Muscle of leg (tissue), 16 donors: ENCODE measurements at places on chromosomes 7 and 10. TPM values are rescaled to one million over a fixed set of nuclear protein-coding genes. Genes with fewer than 3 reads are reported as not detected.

GRCh38 chr7:78057571-78057970 is 259.0 kb downstream of the PHTF2 start:
- H3K27me3 ChIP-seq, result no peaks in the 10 kb centered on the region
- H3K27ac ChIP-seq, result no peak overlapping the region
- H3K4me1 ChIP-seq, result no peaks in the 10 kb centered on the region
- no peaks in the 10 kb centered on the region for H3K36me3 ChIP-seq
- DNase-seq, result no peak

DNA sequence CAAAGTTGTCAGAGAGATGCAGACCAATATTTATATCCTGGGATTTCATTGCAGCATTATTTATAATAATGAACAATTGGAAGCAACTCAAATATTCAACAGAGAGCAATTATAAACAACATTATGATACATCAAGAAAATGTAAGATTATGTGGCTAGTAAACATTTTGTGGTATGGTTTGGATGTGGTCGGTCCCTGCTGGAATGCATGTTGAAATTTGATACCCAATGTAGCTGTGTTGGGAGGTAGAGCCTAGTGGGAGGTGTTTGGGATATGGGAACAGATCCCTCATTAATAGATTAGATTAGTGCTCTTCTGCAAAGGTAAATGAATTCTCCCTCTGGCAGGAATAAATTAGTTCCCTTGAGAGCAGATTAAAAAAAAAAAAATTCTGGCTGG is 350.9 kb downstream of the ANKRD30A start:
- H3K27me3 ChIP-seq, result no peaks in the 10 kb centered on the region
- H3K4me3 ChIP-seq, result no peak overlapping the region
- H3K27ac ChIP-seq, result no peak overlapping the region
- no peak for DNase-seq
- H3K36me3 ChIP-seq, result no peaks in the 10 kb centered on the region
- no peaks in the 10 kb centered on the region for H3K4me1 ChIP-seq

GRCh38 chr10:70192326-70192968 is 22.1 kb upstream of the SAR1A start:
- H3K27ac ChIP-seq, result peak overlapping the region; percentile 82
- DNase-seq, result peak; percentile 88
- H3K4me3 ChIP-seq, result no peak overlapping the region
- H3K4me1 ChIP-seq, result peaks cover 20% of the 10 kb centered on the region
- H3K27me3 ChIP-seq, result no peaks in the 10 kb centered on the region

DNA sequence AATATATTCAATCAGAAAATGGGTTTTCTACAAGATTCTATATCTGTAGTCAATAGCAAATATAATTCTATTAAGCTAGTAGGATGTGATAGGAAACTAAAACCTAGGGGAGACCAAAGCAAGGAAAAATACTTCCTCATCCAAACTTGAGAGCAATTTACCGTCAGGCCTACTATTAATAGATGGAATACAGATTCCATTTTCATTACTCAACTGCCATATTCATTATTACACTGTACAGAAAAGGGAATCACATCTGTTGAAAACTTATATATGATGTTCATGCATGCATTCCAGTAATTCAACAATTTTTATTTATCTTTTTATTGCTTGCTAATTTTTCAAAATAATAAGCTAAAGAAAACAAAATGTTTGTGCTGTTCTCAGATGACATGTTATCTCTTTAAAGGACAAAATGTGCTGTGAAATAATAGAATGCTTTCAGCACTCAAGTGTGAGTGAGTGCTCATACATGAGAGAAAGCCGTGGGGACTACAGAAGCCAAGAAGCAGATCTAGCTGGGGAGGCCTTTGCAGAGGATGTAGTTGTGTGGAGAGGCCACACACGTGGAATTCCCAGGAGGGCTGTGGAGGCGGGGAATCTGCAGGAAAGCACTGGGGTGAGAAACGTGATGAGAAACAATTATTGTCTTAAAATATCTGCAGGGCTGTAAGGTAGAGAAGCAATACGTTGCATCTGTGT is 110.0 kb downstream of the EGFR start:
- H3K27me3 ChIP-seq, result peaks cover 6% of the 10 kb centered on the region
- H3K27ac ChIP-seq, result peak overlapping the region; percentile 65
- H3K36me3 ChIP-seq, result peaks cover 7% of the 10 kb centered on the region
- H3K4me1 ChIP-seq, result peaks cover 60% of the 10 kb centered on the region
- DNase-seq, result peak; percentile 86

GRCh38 chr7:157018328-157018996 is 8.0 kb upstream of the MNX1 start:
- no peaks in the 10 kb centered on the region for H3K36me3 ChIP-seq
- DNase-seq, result no peak
- no peak overlapping the region for H3K4me3 ChIP-seq
- H3K4me1 ChIP-seq, result peaks cover 11% of the 10 kb centered on the region
- no peak overlapping the region for H3K27ac ChIP-seq
- peaks cover 96% of the 10 kb centered on the region for H3K27me3 ChIP-seq

- H3K36me3 ChIP-seq, result no peaks in the 10 kb centered on the region
- no peak overlapping the region for H3K27ac ChIP-seq
- no peaks in the 10 kb centered on the region for H3K4me1 ChIP-seq
Measured at GRCh38 chr7:44505595-44505994, 15.1 kb upstream of the NUDCD3 start.

GRCh38 chr7:128091106-128091505 is 59.9 kb upstream of the LRRC4 start:
- H3K27me3 ChIP-seq, result no peaks in the 10 kb centered on the region
- H3K27ac ChIP-seq, result no peak overlapping the region
- H3K36me3 ChIP-seq, result peaks cover 59% of the 10 kb centered on the region

GRCh38 chr10:35463878-35464277 is 127.6 kb downstream of the CCNY start:
- H3K4me3 ChIP-seq, result no peak overlapping the region
- no peak overlapping the region for H3K27ac ChIP-seq
- no peaks in the 10 kb centered on the region for H3K36me3 ChIP-seq

Gene FAM3C
- total RNA-seq, result 53.4 TPM

Gene DRGX
- total RNA-seq, result not detected

Gene CDNF
- 1.8 TPM for total RNA-seq

Gene GIMAP6
- total RNA-seq, result 18.7 TPM
